ENCODE measurements at places on chromosomes 11 and 22.

- peak; percentile 20 for DNase-seq
Observed at GRCh38 chr11:21511835-21512440, 680.9 kb upstream of the ANO5 start.

DNA sequence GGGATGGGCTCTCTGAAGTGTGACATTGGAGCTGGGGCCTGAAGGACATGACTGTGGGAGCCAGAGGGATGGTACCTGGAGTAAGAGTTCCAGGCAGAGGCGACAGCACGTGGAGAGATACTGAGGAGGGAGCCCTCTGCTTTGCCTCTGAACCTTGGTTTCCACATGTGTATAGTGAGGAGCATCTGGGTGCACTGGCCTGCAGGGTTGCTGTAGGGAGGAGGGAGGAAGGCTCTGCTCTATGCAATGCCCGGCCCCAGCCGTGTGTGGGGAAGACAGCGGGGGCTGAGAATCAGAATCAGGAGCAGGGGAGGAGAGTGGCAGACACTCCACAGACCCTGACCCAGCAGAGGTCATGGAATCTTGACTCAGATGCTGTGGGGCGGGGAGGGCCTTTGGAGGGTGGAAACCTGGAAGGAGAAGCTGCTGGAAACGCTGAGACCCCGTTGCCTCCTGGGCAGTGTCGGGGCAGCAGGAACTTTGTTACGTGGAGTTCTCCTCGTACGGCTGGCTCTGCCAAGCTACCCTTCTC is 4.0 kb downstream of the SCYL1 start:
- no peak for DNase-seq

DNA sequence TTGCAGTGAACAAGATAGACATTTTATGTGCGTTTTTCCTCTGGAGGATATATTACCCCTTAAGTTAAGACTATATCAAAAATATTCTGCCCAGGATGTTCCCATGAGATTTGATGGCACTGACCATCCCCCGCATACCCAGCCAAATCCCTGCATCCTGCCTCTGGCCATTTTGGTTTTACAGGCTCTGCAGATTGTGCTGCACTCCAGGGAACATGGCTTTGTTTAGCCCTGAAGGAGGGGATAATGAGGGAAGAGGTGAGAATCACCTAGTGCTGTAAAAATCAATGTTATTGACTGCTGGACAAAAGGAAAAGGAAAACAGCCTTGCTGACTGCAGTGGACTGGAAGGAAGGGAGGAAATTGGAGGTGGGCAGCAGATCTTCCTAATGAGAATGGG is 717.4 kb downstream of the DLG2 start:
- DNase-seq: no peak

DNA sequence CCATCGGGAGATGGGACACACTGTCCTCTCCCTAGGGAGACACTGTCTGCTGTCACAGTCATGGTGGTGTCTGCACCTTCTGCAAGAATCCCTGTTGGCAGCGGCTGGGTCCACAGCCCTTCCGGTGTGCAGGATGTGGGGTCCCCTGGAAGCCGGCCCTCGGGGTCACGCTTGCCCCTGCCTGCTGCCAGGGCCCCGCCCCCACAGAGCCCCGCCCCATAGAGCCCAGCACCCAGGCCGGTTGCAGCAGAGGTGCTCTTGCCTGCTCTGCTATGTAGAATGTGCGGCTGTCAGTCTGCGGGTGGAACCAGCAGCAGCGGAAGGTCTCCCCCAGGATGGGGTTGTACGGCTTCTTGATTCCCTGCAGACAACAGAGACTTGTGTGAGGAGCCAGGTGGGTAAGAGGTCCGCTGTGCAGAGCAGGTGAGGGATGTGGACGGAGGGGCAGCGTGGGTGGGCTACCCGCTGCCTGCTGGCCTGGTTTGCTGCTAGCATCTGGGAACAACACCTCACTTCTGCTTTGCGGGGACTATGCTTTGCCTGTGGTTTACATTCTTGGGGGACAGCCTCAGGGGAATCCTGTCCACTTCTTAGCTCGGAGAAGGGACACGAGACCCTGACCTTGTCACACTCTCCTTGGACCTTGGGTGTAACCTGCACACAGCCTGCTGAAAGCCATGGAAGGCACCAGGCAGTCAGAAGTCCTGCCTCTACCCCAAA is 44.9 kb upstream of the CARS1 start:
- no peak for DNase-seq

DNA sequence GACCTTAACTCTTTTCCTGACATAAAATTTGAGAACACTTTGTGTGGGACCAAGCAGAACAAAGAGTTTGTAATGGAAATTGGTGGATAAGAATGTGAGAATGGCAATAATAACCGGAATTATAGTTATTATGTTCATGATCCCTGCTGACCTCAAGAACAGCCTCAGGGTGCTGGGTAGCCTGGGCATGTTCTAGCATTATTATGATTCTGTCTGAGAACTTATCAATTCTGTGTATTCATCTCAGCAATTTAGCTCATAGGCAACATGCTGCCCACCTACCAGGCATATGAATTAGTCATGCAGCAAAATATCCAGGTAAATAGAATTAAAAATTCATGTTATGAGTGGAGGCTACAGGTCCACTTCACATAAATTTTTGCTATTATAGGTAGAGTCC is 61.9 kb downstream of the CTSC start:
- DNase-seq: no peak

- DNase-seq: no peak
Observed at GRCh38 chr11:107859459-107860239, 1.1 kb upstream of the SLC35F2 start.

DNA sequence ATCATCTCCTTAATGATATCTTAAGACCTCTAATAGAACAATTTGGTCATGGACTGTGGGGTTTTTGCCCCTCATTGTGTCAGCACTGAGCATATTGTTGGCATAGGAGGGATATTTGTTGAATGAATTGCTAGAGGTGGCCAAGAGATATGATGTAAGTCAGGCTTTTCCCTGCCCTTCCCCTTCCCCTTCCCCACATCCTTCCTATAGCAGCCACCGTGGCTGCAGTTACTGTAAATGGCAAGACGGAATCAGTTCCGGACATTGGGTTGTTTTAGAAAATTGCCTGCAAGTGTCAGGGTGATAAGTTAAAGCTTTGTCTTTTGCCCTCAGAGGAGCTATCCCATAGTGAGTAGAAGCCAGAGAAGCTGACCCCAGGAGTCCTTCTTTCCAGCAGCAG is 23.0 kb downstream of the LIMK2 start:
- no peak for DNase-seq

- DNase-seq: no peak
Observed at GRCh38 chr11:2142300-2142759, 3.1 kb upstream of the IGF2 start.

GRCh38 chr11:43268786-43269185 is 43.0 kb upstream of the API5 start:
- no peak for DNase-seq
